ENCODE measurements at places on chromosomes 2 and 18.
A peak's percentile ranks its signal among the peaks of the same experiment; 100 is the strongest.

DNA sequence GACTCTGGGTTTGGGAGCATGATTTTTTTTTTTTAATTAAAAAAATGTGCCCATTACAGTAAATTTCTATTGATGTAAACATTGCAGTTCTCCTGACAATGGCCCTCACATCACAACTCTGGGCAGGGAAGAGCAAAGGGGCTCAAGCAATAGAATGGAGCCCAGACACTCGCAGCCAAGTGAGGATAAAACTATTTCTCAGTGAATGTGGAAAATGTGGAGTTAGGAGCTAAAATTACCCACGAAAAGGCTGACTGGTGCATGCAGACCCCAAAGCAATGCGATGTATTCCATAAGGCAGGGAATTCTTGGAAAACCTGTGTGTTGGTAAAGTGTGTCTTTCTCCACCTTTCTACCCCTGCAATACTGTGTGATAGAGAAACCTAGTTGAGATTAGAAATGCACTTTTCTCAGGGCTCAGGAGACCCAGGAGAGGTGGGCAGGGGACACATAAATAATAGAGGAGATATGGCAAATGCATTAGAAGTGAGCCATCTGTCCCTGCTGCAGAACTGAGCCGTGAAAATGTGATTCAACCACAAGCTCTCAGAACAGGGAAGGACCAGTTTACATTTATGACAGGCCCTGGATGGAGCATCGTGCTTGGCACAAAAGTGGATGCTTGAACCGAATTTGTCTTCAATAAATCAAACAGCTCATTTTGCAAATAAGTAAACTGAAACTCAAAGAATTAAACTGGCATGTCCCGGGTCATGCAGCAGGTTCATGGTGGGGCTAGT is 100.1 kb downstream of the MYCN start:
- no peak for DNase-seq

DNA sequence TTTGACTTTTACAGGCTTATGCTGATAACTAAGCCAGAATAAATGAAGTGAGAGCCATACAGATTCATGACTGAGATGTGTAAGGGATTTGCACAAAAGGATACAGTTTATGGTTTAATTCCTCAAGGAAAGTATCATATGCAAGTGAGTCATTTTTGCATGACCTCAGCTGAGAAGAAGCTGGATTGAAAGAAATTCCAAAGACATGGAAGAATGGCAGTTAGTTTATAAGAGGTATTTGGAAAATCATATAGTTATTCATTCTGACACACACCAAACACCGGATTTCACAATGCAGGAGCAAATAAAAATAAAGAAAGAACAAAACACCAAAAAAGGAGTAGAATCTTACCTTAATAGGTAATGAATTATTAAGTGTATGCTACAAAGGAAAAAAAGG is 83.2 kb upstream of the RND3 start:
- no peak for DNase-seq

DNA sequence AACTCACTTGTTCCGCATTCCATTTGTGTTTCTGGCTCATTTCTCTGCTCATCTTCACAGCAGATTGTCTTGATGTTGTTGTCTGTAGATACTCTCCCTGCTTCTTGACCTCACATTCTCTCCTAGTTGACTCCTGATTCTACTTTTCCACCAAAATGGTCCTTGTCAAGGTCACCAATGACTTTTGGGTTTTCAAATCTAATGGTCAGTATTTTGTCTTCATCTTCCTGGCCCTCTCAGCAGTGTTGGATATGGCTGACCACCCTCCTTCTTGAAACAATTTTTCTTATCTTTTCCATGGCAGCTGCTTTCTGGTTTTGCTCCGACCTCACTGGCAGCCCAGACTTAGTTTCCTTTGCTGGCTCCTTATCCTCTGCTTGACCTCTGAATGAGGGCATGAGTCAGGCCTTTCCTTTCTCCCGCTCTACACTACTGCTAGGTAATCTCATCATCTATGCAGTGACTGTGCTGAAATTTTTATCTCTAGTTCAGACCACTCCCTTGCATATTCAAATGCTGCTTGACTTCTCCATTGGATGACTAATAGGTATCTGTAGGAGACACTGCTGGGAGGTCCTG is 386.6 kb upstream of the SPRED2 start:
- DNase-seq: no peak

GRCh38 chr2:156826341-156826933 is 390.3 kb downstream of the GPD2 start:
- no peak for DNase-seq

DNA sequence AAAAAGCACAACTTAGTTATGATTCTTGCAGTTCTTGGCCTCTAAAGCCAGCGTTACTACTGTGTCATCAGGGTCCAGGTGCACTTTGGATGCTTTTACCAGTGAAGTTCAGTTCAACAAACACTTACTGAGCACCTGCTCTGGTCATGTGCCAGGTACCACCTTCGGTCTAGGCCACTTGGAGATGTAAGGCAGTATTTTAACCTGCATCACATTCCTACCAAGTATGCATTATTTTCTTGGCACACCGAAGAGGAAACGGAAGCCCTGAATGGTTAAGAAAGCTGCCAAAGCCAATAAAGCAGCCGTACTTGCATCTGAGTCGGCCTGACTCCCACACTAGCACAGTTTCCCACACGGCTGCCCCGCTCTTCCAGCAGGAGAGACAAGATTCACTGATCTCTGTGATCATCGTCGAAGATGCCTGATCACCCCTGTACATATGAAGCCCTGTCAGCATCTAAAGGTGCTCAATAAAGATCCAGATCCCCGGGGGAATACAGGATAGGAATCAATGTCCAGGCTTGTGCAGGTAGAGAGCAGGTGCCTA is 427.1 kb downstream of the EIPR1 start:
- peak; percentile 8 for DNase-seq

DNA sequence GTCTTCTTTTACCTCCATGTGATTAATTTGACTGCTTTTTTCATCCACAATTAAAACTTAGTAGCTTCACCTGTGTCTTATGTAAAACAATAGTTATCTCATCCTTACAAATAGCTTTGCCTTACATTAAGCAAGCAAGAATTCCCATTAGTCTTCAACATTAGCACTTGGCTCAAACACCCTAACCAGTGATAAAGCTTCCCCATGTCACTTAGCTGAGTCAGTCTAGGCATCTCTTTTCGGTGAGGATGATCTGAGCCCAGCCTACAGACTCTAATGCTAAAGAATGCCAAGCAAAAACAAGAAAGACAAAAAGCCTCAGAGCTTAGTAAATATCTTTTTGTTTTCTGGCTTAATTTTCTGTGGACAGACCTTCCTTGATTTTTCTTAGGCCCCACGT is 26.1 kb downstream of the GAD1 start:
- no peak for DNase-seq

GRCh38 chr2:73823916-73824523 is 4.7 kb upstream of the STAMBP start:
- DNase-seq: peak; percentile 40

DNA sequence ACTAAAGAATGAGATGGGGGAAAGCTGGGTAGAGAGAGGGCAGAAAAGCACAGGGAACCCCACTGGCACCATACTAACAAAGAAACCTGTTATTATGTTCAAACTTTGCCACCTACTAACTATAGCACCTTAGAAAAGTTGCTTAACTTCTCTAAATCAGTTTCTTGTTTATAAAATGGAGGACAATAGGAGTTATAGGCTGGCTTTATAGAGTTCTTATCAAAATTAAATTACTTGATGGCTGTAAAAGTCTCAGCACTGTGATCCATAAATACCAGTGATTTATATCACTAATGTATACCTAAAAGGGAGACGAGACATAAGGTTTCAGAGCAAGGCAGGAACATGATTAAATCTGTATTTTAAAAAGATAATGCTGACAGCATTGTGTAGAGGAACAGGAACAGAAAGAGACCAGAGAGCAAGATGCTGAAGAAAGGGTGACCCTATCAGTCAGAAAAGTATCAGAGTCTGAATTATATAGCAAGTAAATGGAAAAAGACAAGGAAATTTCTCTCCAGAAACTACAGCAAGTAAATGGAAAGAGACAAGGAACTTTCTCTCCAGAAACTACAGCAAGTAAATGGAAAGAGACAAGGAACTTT is 29.1 kb downstream of the PRKD3 start:
- DNase-seq: no peak

DNA sequence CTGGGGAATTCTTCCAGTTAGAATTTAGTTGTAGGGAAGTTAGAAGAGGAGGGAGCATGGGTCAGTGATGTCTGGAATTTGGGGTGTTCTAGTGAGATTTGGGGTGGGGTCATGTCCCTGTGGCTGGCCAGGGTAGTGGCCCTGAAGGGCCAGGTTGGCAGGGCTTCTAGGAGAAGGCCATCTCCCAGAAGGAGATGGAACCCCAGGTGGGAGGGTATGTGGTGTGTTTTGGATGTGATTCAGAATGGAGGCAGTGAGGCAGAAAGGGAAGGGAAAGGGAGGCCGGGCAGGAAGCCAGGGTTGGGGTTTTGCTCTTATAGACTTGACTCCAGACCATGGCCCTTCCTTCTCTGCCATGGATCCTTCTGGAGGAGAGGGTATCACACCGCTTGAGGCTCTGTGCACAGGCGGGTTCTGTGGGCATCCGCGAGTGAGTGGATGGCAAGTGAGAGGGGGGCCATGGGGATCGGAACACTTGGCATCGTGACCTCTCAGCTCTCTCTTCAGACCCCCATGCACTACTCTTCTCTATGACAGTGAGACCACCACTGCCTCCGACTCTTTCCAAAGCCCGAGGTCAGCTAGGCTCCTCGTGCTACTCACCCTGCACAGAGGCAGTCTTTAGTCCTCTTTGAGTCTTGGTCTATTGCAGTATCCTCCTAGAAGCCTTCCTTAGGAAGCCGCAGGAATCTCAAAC is 7.3 kb downstream of the GREB1 start:
- DNase-seq: no peak

DNA sequence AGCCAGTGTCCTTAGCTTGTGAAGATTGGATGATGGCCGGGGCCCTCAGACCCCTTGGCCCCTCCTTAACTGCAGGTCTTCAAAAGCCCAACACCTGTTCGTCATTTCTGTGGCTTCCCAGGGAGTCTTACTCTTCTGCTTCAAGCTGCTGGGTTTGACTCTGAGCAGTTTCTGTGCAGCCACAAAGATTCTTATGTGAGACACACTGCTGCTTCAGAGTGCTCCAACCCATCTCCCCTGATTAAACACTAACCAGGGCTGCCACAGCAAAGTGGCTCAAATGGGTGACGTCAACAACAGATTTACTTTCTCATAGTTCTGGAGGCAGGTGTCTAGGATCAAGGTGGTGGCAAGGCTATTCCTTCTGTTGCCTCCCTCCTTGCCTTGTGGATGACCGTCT is 40.8 kb downstream of the TSN start:
- no peak for DNase-seq

GRCh38 chr2:239440511-239440959 is 39.7 kb upstream of the HDAC4 start:
- no peak for DNase-seq

- DNase-seq: no peak
Observed at GRCh38 chr18:63192885-63193349, 126.7 kb downstream of the BCL2 start.

- DNase-seq: no peak
Observed at GRCh38 chr2:61995065-61995464, 89.6 kb downstream of the COMMD1 start.

DNA sequence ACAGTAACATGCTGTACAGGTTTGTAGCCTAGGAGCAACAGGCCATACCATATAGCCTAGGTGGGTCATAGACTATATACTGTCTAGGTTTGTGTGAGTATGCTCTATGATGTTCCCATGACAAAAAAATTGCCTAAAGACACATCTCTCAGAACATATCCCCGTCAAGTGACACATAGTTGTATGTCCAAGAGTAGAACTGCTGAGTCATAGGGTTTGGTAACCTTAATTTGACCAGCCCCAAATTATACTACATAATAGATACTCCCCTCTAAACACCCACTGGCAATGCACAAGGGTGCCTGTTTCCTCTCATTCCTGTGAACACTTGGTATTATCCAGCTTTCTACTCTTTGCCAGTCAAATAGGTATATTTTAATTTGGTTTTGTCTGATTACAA is 161.6 kb downstream of the LCLAT1 start:
- no peak for DNase-seq

DNA sequence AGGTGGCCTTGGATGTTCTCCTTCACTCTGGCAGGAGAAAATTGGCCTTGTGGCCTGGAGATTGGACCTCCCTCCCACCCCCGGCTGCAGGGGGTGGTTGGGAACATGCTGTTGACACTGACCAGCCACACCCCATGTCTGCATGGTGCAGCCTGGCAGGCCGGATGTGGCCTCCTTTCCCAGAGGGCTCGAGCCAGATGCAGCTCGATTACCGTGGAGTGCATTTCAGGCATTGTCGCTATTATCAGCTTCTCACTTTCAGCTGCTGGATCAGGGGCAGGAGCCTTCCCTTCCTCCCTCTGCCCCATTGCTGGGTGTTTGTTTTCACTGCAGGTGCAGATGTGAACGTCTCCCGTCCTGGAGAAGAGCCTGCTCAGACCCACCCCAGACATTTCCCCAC is 211.0 kb upstream of the SIX2 start:
- DNase-seq: no peak

DNA sequence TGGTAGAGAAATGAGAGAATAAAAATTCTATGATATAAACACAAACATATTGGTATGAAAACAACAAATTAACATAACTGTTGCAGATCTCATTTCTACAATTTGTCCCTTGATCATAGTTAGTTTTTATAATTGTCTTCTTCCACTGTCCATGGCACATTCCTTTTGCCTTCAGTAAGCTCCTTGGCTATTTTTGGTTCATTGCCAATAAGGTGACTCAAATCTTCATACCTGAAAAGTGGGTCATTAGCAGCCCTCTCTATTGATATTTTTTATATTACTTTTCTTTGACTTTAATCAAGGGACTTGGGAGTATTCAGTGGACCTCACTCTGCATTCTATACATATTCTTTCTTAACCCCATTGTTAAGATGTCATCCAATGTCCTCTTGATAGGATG is 552.9 kb downstream of the TDRD15 start:
- no peak for DNase-seq
